ENCODE measurements at places on chromosomes 6 and 20. TPM values are rescaled to one million over a fixed set of nuclear protein-coding genes. Genes with fewer than 3 reads are reported as not detected.

FAM50B gene
- not detected for total RNA-seq

OOEP gene
- total RNA-seq = not detected

ZSWIM1 gene
- 16.1 TPM for total RNA-seq

AVP gene
- total RNA-seq = not detected

GTSF1L gene
- not detected for total RNA-seq

CEBPB gene
- 177 TPM for total RNA-seq

TGM3 gene
- total RNA-seq = not detected

TFAP2C gene
- total RNA-seq = not detected

GRCh38 chr20:63970714-63971431 is 1.1 kb upstream of the ZNF512B start:
- no peak for DNase-seq

DNA sequence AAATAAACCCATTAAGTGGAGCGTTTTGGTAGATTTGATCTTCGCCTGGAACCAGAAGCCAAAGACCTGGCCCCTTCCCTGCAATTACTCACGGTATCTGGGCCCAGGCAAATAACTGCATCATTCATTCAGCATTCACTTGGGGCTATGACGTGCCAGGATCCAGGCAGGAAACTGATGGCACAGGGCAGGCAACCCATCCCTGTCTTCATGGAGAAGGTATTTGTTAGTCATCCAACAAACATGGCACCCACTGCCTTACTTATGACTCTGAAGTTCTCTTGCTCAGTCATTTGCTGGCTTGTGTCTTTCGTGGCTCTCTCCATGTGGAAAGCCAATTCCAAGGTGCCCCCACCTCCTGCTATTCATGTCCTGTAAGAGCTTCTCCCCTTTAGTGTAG is 232.4 kb downstream of the BMP7 start:
- DNase-seq = no peak

- peak; percentile 56 for DNase-seq
Observed at GRCh38 chr20:49676581-49677291, 36.9 kb downstream of the B4GALT5 start.

DNA sequence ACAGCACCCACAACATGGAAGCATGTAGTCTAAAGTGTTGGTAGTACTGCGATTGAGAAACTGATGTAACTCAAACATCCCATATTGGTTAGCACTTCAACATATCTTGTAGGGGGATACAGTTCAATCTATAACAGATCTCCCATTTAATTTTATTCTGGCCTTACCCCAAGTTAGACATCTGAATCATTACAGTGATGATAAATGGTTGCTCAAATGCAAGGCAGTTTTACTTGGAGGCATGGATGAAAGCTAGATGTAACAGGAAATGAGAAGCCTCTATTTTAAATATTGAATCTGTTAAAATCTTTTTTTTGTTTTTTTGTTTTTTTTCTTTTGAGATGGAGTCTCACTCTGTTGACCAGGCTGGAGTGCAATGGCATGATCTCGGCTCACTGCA is 44.2 kb upstream of the FAM50B start:
- no peak for DNase-seq

DNA sequence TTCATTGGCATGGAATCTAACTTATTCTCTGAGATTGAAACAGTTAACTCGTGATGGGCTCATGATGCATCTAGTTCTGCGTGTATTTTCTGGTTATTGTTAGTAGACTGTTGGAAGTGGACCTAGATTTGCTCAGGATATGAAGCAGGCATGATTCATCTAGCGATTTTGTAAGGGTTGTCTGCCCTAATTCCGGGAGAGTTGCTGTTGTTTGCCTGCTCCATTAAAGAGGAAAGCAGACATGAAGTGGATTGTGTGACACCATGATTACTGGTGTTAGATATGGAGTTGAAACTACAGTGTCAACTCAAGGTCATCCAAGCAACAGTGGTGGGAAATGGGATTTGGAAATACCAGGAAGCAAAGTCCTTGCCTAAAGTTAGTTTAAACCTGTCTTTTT is 41.0 kb downstream of the SOX4 start:
- DNase-seq = no peak

GRCh38 chr6:72824833-72825232 is 203.0 kb downstream of the KCNQ5 start:
- DNase-seq = no peak

DNA sequence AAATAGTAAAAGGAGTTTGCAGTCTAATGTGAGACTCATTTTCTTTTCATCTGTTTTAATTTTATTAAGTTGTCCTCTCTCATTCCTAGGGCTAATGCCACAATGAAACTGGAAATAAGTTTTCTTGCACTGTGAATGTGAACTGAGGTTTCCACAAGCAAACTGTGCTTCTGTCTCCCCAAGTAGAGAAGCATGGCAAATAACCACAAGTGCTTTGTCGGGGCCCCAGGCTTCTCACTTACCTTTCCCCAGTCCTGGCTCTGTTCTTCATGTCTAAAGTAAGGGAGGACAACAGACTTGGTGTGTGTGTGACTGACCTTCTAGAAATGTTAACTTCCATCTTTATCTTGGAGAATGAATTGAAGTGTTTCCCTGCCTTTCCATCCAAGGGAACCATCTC is 80.8 kb downstream of the CBFA2T2 start:
- no peak for DNase-seq

GRCh38 chr6:148746363-148747144 is at the start of gene UST:
Gene UST, plus strand, starts transcription at chr6:148747030. Its CDS starts 401 bp downstream, at chr6:148747431.
- DNase-seq = peak; percentile 46

DNA sequence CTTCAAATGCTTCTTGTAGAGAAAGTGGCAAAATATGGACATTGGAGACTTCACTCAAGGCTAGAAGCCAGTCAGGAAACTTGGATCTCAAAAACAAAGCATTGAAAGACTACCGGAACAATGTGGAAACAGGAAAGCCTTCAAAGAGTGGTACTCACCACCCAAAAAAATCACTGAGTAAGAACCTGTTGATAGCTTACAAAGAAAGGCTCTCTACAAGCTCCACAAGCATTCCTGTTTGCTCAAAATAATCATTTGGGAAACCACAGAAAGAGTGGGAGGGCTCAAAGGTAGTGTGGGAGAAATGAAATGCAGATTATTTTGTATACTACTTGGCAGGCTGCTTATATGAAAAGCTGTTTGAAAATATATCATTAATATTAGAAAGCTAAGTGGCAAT is 9.5 kb upstream of the DST start:
- peak; percentile 58 for DNase-seq

- no peak for DNase-seq
Observed at GRCh38 chr6:148700741-148701311, 46.0 kb upstream of the UST start.

DNA sequence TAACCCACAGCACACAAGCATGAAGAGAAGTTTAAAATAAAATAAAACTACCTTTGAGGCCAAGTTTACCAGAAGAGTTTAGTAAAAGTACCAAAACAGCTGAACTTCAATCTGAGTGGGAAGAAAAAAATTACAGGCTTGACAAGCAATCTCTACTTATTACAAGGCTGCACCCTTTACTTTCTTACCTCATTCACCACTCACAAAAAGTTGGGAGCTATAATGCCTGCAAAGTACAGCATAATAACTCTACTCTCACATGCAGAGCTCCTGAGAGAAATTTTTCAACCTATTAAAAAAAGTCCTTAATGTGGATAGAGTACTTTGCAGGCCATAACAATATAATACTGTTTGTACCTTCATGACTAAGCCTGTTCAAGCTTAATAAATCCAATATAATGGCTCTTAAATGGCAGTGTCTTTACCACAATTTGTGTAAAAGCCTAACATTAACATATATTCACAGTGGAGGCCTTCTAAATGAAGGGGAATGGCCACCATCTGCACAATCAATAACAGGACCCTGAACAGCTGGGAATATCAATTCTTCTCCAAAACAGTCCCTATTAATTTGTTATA is 103.1 kb downstream of the DST start:
- no peak for DNase-seq

GRCh38 chr20:35985806-35986205 is 17.4 kb downstream of the CNBD2 start:
- DNase-seq = no peak

DNA sequence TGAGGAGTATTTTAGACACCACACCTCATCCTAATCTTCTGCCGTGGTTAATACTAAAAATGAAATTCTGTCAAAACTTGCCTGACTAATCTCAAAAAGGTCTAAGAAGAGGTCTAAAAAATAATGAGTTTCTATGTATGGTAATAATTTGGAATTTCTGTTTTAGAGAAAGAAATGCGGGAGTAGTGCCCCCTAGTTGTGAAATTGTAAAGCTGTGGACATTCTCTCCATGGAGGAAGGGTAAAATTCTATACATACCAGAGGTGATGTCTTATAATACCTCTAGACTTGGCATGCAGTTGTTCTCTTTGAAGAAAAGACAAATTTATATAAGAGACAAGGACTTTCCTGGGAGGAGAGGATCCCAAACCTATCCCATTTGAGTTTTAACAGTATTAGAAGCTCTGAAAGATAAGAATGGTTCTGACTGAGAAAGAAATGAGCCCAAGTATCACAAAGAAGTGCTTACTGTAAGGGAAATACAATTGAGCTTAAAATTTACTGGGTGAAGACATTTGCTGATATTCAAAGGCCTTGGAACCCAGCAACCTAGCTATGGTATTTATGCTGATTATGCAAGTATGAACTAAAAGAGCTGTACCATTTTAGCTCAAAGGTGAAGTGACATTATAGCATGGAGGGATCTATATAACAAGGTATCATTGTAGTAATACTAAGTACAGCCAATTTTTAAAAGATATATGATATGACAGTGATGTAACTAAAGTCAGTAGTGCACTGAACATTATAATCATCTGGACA is 5.1 kb upstream of the EPHA7 start:
- peak; percentile 19 for DNase-seq

DNA sequence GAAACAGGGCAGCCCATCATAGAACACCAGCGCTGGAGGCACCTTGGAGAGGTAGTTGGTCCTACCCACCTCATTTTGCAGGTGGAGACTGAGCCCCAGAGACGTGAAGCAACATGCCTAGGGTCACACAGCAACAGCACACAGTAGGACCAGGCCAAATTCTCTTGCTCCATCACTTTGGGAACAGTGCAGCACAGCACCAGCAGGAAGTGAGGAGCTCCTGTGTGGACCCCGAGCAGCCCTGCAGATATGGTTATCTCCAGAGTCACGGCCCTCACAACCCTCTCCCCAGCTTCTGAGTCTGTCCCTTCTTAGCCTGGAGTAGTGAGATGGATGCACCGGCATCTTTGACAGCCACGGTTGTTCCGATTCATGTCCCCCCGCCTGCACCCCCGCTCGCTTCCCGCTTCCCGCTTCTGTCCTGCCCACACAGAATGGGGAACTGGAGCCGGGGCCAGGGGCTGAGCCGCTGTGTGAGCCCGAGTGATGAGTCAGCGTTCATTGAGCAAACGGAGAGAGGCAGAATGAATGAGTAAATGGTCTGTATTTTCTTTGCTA is 72.6 kb upstream of the DUSP22 start:
- no peak for DNase-seq

- DNase-seq = no peak
Observed at GRCh38 chr6:7439228-7439627, 49.6 kb downstream of the RIOK1 start.

GRCh38 chr6:40492187-40492586 is 95.0 kb downstream of the LRFN2 start:
- DNase-seq = no peak

- DNase-seq = no peak
Observed at GRCh38 chr6:31572041-31572911, at the start of gene LTA. Gene LTA, plus strand, starts transcription at chr6:31572289. Its CDS starts 454 bp downstream, at chr6:31572743.

DNA sequence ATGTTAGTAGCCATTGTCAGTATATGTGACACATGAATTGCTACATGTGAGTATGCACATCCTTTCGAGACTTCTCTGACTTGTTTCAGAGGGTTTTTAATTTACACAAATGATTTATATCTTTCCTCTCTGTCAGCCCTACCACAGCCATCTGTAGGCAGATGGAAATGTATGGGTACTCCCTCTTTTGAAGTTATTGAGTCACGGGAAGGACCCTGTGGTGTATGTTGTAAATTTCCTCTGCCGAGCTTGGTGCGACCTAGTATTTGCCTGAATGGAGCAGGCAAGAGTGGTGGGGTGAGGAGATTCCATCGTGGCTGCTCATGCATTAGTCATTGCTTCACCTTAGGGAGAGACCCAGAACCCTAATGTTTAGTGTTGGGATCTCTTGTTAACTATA is 171.9 kb downstream of the JARID2 start:
- DNase-seq = no peak

DNA sequence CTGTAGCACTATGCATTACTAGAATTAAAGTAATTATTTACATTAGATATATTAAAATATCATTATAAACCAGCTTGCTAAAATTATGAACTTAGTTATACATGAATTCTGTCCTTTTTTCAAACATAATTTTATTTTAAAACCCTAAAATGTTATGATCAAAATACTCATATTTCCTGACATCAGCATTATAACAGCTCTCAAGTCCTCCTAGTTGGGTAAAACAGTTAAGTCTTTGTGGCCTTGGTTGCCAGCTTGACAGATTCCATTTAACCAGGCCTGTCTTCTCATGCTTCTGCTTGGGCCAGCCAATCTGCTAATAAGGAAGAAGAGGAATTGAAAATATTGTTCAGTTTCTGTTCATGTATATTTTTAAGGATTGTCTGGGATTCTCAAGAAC is 147.9 kb upstream of the SLC35B3 start:
- DNase-seq = no peak

GRCh38 chr6:21219241-21219640 is 374.3 kb upstream of the SOX4 start:
- no peak for DNase-seq

DNA sequence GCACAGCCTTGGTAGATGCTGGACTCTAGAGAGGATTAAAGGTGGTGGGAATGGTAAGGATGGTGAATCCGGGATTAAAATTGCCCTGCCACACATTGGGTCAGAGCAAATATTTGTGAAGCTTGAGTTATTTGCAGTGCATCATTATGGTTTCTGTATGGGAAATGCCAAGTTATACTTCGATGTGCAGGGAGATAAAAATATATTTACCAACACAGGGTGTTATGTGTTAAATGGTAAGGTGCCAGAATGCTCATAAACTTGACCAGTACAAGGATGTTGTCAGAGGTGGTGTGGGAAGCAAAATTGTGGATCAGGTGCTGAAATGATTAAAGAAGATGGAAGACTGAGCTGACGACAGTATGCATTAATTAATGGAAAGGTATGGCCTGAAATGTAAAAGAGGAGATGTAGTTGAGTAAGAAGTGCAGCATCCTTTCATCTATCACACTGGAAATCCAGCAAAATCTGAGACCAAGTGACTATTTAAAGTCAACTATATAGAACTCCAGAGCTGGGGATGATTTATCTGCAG is 262.3 kb downstream of the ADGB start:
- no peak for DNase-seq
